ENCODE measurements at places on chromosomes 1 and 21. TPM values are rescaled to one million over a fixed set of nuclear protein-coding genes. Genes with fewer than 3 reads are reported as not detected.

The C1QTNF12 gene
- total RNA-seq, result 2.7 TPM

The LAMC2 gene
- total RNA-seq, result 12.7 TPM

The TCHH gene
- not detected for total RNA-seq

The C1QC gene
- 71.0 TPM for total RNA-seq

The RAB7B gene
- 14.0 TPM for total RNA-seq

The SPRR2D gene
- not detected for total RNA-seq

The ZNF648 gene
- not detected for total RNA-seq

The DYNLT4 gene
- total RNA-seq, result not detected

The FCRL2 gene
- not detected for total RNA-seq

The SELL gene
- not detected for total RNA-seq

The ATPAF1 gene
- 88.8 TPM for total RNA-seq

The FDPS gene
- 72.4 TPM for total RNA-seq

The CR1L gene
- total RNA-seq, result 1.7 TPM

GRCh38 chr1:109818988-109819764, 55.5 kb upstream of the EPS8L3 start:
- H3K4me1 ChIP-seq, result peaks cover 36% of the 10 kb centered on the region
- H3K4me3 ChIP-seq, result no peak overlapping the region
- H3K27ac ChIP-seq, result no peak overlapping the region
- no peaks in the 10 kb centered on the region for H3K36me3 ChIP-seq

GRCh38 chr21:25911730-25912401, 177.1 kb downstream of the GABPA start:
- DNase-seq, result no peak
- no peak overlapping the region for H3K4me3 ChIP-seq
- H3K36me3 ChIP-seq, result no peaks in the 10 kb centered on the region
- no peak overlapping the region for H3K27ac ChIP-seq

GRCh38 chr1:47725511-47725991, 271.6 kb downstream of the TRABD2B start:
- no peak for DNase-seq
- no peaks in the 10 kb centered on the region for H3K36me3 ChIP-seq
- H3K27me3 ChIP-seq, result peaks cover 16% of the 10 kb centered on the region
- H3K27ac ChIP-seq, result no peak overlapping the region
- H3K4me3 ChIP-seq, result peak overlapping the region; percentile 27
- peaks cover 7% of the 10 kb centered on the region for H3K4me1 ChIP-seq

- no peaks in the 10 kb centered on the region for H3K4me1 ChIP-seq
- DNase-seq, result peak; percentile 22
- no peak overlapping the region for H3K4me3 ChIP-seq
- no peaks in the 10 kb centered on the region for H3K36me3 ChIP-seq
- no peak overlapping the region for H3K27ac ChIP-seq
- H3K27me3 ChIP-seq, result no peaks in the 10 kb centered on the region
Measured at GRCh38 chr1:210944252-210944651, 189.7 kb downstream of the KCNH1 start.

GRCh38 chr1:62175568-62176179, 19.0 kb upstream of the L1TD1 start:
- no peaks in the 10 kb centered on the region for H3K36me3 ChIP-seq
- no peaks in the 10 kb centered on the region for H3K27me3 ChIP-seq
- H3K4me3 ChIP-seq, result no peak overlapping the region
- no peak overlapping the region for H3K27ac ChIP-seq

DNA sequence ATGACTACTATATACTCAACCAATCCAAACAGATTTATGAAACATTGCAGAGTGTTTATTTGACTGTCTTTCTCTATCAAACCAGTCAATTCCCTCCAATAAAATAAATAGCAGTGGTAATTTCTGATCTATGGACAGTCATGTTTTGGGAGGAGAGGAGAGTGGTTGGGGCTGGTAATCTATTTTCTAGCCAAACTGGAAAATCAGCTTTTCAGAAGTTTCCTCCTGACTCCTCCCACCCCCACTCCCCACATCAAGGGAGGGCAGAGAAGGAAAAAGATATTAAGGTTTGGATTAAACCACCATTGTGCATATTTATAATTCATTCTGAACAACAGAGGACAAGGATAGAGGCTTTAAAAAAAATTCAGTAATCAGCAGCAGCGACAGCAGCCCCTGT, 69.4 kb upstream of the SOX13 start:
- no peaks in the 10 kb centered on the region for H3K27me3 ChIP-seq
- DNase-seq, result peak; percentile 7
- no peak overlapping the region for H3K27ac ChIP-seq
- no peak overlapping the region for H3K4me3 ChIP-seq
- no peaks in the 10 kb centered on the region for H3K36me3 ChIP-seq

DNA sequence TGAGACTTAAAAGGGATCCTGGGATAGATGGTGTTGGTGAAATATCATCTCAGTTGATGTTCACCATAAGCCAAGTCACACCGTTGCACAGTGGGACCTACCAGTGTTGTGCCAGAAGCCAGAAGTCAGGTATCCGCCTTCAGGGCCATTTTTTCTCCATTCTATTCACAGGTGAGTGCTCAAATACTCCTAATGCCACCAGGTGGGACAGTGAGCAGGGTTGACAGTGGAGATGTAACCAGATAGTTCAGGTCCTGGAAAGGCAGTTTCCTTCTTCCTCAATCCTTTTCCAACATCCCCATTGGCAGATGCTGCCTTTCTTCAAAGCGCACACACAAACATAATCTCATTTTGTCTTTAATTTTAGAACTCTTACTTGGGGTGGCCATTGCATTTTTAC, 11.6 kb downstream of the CD160 start:
- no peaks in the 10 kb centered on the region for H3K27me3 ChIP-seq
- DNase-seq, result no peak
- H3K27ac ChIP-seq, result no peak overlapping the region
- H3K36me3 ChIP-seq, result no peaks in the 10 kb centered on the region

GRCh38 chr1:19311503-19311930, 427 bp downstream of the AKR7A2 start:
- no peak for DNase-seq
- H3K27ac ChIP-seq, result peak overlapping the region; percentile 91
- H3K4me3 ChIP-seq, result peak overlapping the region; percentile 83
- H3K36me3 ChIP-seq, result peaks cover 20% of the 10 kb centered on the region

DNA sequence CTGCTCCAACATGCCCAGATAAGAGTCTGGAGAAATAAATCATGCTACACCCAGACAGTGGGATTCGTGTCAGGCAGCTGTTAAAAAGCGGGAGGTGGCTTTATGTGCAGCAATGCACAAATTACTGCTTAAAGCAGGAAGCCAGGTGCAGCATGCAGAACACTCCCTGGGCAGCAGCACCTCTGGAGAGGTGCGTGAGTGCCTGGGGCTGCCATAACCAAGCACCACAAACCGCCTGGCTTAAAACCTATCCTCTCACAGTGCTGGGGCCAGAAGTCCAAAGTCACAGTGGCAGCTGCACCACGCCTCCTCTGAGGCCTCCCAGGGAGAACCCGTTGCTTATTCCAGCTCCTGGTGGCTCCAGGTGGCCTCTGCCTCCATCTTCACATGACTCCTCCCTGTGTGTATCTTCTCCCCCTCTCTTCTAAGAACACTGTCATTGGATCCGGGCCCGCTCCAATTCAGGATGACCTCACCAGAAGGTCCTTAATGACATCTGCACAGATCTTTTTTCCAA, 115.6 kb downstream of the SIK1 start:
- peak; percentile 81 for DNase-seq
- no peak overlapping the region for H3K4me3 ChIP-seq
- no peaks in the 10 kb centered on the region for H3K27me3 ChIP-seq

- no peak for DNase-seq
- H3K4me3 ChIP-seq, result no peak overlapping the region
- no peaks in the 10 kb centered on the region for H3K27me3 ChIP-seq
- H3K4me1 ChIP-seq, result peaks cover 32% of the 10 kb centered on the region
- H3K36me3 ChIP-seq, result no peaks in the 10 kb centered on the region
Measured at GRCh38 chr1:41887365-41887764, 31.4 kb downstream of the HIVEP3 start.

- DNase-seq, result no peak
- no peak overlapping the region for H3K27ac ChIP-seq
- H3K27me3 ChIP-seq, result no peaks in the 10 kb centered on the region
- no peaks in the 10 kb centered on the region for H3K4me1 ChIP-seq
Measured at GRCh38 chr1:238318294-238319110, 427.8 kb upstream of the ZP4 start.

DNA sequence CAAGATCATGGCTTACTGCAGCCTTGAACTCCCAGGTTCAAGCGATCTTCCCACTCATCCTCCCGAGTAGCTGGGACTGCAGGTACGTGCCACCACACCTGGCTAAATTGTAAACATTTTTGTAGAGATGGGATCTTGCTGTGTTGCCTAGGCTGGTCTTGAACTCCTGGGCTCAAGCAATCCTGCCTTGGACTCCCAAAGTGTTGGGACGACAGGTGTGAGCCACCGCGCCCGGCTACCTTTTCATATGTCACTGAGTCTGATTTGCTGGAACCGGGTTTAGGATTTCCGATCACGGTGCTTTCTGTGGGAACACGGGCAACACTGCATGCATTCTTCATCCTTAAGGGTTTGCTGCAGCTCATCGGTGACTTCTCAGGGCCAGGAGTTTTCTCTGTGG, 32.2 kb upstream of the PCBP3 start:
- no peak overlapping the region for H3K27ac ChIP-seq
- no peaks in the 10 kb centered on the region for H3K36me3 ChIP-seq
- H3K4me3 ChIP-seq, result no peak overlapping the region
- H3K27me3 ChIP-seq, result no peaks in the 10 kb centered on the region
- no peaks in the 10 kb centered on the region for H3K4me1 ChIP-seq
- no peak for DNase-seq

DNA sequence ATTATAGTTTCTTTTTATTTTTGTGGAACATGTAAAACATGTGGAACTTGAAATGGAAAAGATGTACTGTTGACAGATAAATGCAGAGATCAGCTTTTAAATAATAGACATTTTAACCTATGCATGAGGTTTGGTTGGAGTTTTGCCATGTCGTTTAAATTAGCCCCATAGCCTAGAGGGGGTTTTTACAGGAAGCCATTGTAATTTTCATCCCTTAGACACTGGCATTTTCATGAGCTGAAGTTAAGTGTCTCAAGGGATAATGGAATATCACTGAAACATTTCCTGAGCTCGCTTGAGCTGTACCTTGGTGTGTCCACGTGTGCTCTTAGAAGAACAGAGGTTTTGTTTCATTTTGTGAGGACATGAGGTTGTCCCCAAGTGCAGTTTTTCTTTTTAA, 54.2 kb downstream of the HMCN1 start:
- no peaks in the 10 kb centered on the region for H3K4me1 ChIP-seq
- no peak overlapping the region for H3K4me3 ChIP-seq
- H3K27me3 ChIP-seq, result no peaks in the 10 kb centered on the region
- no peak for DNase-seq
- no peaks in the 10 kb centered on the region for H3K36me3 ChIP-seq

GRCh38 chr1:184218458-184219075, 167.0 kb downstream of the TSEN15 start:
- no peaks in the 10 kb centered on the region for H3K36me3 ChIP-seq
- no peaks in the 10 kb centered on the region for H3K27me3 ChIP-seq
- no peak overlapping the region for H3K4me3 ChIP-seq
- no peak overlapping the region for H3K27ac ChIP-seq
- DNase-seq, result no peak

GRCh38 chr1:12129624-12130023, 37.2 kb upstream of the TNFRSF1B start:
- H3K27ac ChIP-seq, result no peak overlapping the region
- no peak for DNase-seq
- H3K36me3 ChIP-seq, result no peaks in the 10 kb centered on the region
- peaks cover 12% of the 10 kb centered on the region for H3K4me1 ChIP-seq

- DNase-seq, result peak; percentile 93
- no peaks in the 10 kb centered on the region for H3K36me3 ChIP-seq
- peaks cover 87% of the 10 kb centered on the region for H3K4me1 ChIP-seq
- H3K27ac ChIP-seq, result peak overlapping the region; percentile 68
- H3K4me3 ChIP-seq, result no peak overlapping the region
- H3K27me3 ChIP-seq, result no peaks in the 10 kb centered on the region
Measured at GRCh38 chr1:225772323-225772768, 5.3 kb upstream of the SRP9 start.

DNA sequence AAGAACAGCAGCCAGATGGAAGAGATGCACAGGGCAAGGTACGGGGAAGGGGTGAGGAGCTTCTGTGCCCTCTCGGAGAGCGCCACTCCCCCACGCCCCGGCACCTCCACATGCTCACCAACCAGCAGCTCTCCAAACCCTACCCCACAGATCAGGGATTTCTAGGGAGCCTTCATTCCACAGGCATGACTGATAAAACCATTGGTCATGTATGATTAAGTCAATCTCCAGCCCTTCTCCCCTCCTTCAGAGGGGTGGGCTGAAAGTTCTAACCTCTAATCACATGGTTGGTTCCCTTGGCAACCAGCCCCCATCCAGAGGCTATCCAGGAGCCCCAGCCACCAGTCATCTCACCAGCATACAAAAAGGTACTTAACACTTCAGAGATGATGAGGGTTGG, 144.7 kb downstream of the TGFBR3 start:
- peaks cover 55% of the 10 kb centered on the region for H3K4me1 ChIP-seq
- H3K27me3 ChIP-seq, result no peaks in the 10 kb centered on the region
- DNase-seq, result no peak
- H3K4me3 ChIP-seq, result no peak overlapping the region

- peak overlapping the region; percentile 78 for H3K4me3 ChIP-seq
- H3K4me1 ChIP-seq, result peaks cover 32% of the 10 kb centered on the region
- H3K27me3 ChIP-seq, result no peaks in the 10 kb centered on the region
- peaks cover 9% of the 10 kb centered on the region for H3K36me3 ChIP-seq
- peak; percentile 37 for DNase-seq
- H3K27ac ChIP-seq, result peak overlapping the region; percentile 98
Measured at GRCh38 chr1:42815941-42816584, 859 bp upstream of the ERMAP start.

GRCh38 chr21:42614811-42615351, 38.5 kb upstream of the PDE9A start:
- H3K36me3 ChIP-seq, result no peaks in the 10 kb centered on the region
- DNase-seq, result peak; percentile 49
- no peak overlapping the region for H3K27ac ChIP-seq
- no peaks in the 10 kb centered on the region for H3K4me1 ChIP-seq
- no peak overlapping the region for H3K4me3 ChIP-seq
- peaks cover 39% of the 10 kb centered on the region for H3K27me3 ChIP-seq

GRCh38 chr1:6052543-6053205, 7.0 kb downstream of the KCNAB2 start:
- no peak overlapping the region for H3K4me3 ChIP-seq
- H3K36me3 ChIP-seq, result no peaks in the 10 kb centered on the region
- H3K27ac ChIP-seq, result no peak overlapping the region
- H3K27me3 ChIP-seq, result no peaks in the 10 kb centered on the region

- H3K4me1 ChIP-seq, result no peaks in the 10 kb centered on the region
- H3K4me3 ChIP-seq, result no peak overlapping the region
- no peak overlapping the region for H3K27ac ChIP-seq
- no peaks in the 10 kb centered on the region for H3K27me3 ChIP-seq
Measured at GRCh38 chr1:231616667-231617066, 9.9 kb upstream of the DISC1 start.

All from stomach (tissue), 19 donors.